Activated CD4-positive, CD25-positive, alpha-beta regulatory T cell treated with anti-CD3 and anti-CD28 coated beads, Interleukin-2, amount 50 U/mL, for 72 hours (primary cell): ENCODE measurements at places on chromosomes 12 and 14.

- DNase-seq, result no peak
Measured at GRCh38 chr12:14941369-14941768, 3.0 kb upstream of the ERP27 start.

GRCh38 chr12:31768046-31768445 lies 39.2 kb upstream of the AMN1 start:
- no peak for DNase-seq

- no peak for DNase-seq
Measured at GRCh38 chr14:104656014-104656714, 33.3 kb upstream of the INF2 start.

GRCh38 chr12:18951218-18951617 lies 178.3 kb upstream of the PLEKHA5 start:
- DNase-seq, result no peak

GRCh38 chr12:93429448-93429847 lies 12.3 kb downstream of the UBE2N start:
- no peak for DNase-seq

DNA sequence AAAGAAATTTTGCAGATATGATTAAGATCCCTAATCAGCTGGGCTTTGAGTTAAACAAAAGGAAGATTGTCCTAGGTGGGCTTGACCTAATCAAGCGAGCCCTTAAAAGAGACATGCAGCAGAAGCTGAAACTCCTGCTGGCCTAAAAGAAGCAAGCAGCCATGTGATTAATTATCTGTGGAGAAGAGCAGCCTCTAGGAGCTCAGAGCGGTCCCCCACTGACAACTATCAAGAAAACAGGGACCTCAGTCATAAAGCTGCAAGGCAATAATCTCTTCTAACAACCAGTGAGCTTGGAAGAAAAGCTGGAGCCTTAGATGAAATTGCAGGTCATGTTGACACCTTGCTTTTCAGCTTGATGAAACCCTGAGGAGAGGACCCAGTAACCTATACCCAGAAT lies 288.9 kb upstream of the CLEC14A start:
- no peak for DNase-seq
